ENCODE measurements at places on chromosomes 1 and 21. TPM values are rescaled to one million over a fixed set of nuclear protein-coding genes. Genes with fewer than 3 reads are reported as not detected.
A peak's percentile ranks its signal among the peaks of the same experiment; 100 is the strongest.

DNA sequence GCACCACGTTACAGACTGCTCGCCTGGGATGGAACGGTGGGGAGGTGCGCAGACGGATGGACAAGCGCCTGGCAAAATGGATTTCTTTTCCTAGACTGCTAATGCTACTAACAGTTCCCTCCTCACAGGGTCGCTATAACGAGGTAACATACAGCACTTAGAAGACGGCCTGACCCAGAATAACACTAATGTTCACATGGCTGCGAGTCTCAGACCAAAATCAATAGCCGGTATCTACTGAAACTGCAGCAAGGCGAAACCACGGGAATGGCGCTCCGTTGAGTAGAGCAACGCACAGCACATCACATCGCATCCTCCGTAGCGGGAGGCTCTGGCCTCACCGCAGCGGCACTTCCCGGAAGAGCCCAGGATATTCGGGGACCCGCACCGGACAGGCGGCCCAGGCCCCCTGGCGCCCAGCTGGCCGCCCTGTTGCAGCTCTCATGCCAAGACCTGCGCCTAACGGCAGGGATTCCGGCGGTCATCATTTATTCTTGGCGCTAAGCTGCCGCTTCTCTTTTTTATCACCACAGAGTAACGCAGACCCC, 46.6 kb downstream of the VPS26C start:
- H3K27ac ChIP-seq = peak overlapping the region; percentile 90
- no peak for DNase-seq
- H3K4me1 ChIP-seq = no peaks in the 10 kb centered on the region
- H3K4me3 ChIP-seq = peak overlapping the region; percentile 72
- H3K36me3 ChIP-seq = no peaks in the 10 kb centered on the region

DNA sequence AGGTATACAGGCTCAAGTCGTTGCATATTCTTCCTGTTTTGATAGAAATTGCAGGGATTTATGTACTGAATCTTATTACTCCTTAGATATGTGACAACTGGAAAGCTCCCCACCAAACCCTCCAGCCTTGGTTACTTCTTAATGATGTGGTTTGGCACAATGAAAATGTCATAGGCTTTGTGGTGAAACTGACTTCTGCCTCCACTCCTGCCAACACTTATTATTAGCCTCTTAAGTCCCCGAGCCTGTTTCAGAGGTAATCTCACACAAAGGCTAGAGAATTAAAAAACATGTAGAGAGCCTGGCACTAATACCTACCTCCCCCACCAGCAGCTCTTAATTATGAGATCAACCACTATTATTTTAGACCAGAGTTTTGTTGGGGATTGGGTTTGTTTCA, 4.2 kb downstream of the COX20 start:
- no peak for DNase-seq
- no peaks in the 10 kb centered on the region for H3K36me3 ChIP-seq
- no peaks in the 10 kb centered on the region for H3K27me3 ChIP-seq
- no peak overlapping the region for H3K27ac ChIP-seq
- no peak overlapping the region for H3K4me3 ChIP-seq

DNA sequence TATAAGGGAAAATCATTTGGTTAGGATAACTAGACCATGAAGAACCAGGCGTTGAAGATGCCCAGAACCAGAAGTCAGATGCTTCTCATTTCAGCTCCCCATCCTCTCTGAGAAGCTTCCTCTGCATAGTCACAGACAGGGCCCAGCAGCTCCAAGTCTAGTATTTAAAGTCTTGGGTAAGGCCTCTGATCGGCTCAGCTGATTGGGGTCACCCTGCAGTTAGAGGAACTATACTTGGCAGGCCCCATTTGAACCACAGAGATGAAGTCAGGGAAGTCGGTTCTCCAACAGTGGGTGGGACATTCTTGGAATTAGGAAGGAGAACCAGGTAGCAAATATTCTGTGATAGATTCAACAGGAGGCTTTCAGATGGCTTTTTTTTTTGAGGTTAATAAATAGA, 48.3 kb downstream of the SLC22A15 start:
- no peak overlapping the region for H3K27ac ChIP-seq
- H3K4me1 ChIP-seq = no peaks in the 10 kb centered on the region
- no peaks in the 10 kb centered on the region for H3K36me3 ChIP-seq
- no peak overlapping the region for H3K4me3 ChIP-seq
- no peaks in the 10 kb centered on the region for H3K27me3 ChIP-seq
- DNase-seq = no peak

- H3K27me3 ChIP-seq = no peaks in the 10 kb centered on the region
- no peak overlapping the region for H3K4me3 ChIP-seq
- DNase-seq = no peak
- H3K36me3 ChIP-seq = no peaks in the 10 kb centered on the region
- no peaks in the 10 kb centered on the region for H3K4me1 ChIP-seq
These were observed 46.7 kb downstream of the CLDN14 start for GRCh38 chr21:36433059-36433709.

DNA sequence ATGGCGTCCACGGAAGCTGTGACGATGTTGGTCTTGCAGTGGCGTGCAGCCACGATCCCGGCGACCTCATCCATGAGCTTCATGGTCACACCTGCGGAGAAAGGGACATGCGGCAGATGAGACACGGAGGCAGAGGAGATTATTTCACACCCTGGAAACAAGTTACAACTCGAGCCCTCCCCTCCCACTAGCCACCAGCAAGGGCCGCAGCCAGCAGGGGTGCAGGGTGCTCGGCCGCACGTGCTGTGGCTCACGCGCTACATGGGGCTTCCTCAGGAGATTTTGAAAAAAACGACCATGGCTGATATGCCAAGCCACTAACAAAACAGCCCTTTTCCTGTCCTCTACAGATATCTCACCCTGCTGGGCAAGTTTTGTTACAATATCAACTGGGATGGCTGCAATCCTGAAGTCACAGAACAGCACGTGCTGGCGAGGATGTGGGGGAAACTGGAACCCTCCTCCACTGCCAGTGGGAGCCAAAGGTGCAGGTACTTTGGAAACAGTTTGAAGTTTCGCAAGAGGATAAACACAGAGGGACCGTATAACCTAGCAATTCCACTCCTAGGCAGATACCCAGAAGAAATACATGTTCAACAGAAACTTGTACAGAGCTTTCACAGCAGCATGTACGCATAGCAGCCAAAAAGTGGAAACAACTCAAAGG, 34.1 kb upstream of the GPR153 start:
- H3K4me1 ChIP-seq = no peaks in the 10 kb centered on the region
- no peaks in the 10 kb centered on the region for H3K27me3 ChIP-seq
- no peak overlapping the region for H3K4me3 ChIP-seq
- H3K27ac ChIP-seq = no peak overlapping the region

DNA sequence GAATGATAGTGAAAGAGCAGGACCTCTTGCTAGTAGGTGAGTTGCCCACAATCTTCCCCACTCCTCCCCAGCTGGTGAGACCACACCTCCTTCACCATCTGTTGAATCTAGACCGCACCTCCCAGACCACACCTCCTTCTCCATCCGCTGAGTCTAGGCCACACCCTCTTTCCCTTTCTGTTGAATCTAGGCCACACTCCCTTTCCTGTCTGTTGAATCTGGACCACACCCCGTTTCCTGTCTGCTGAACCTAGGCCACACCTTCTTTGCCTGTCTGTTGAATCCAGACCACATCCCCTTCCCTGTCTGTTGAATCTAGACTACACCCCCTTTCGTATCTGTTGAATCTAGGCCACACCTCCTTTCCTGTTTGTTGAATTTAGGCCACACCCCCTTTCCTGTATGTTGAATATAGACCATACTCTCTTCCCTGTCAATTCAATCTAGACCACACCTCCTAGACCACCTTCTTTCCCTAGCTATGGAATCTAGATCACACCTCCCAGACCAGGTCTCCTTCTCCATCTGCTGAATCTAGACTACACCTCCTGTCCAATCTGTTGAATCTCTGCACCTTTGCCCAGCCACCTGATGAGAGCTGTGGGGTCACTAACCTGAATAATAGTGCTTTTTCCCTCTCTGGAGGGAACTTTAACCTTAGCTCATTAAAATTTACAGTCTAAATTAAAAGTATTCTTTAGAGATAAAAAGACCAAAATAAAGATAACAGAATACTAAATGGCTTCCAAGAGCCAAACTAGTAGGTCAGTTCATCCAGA, 116.3 kb downstream of the DAB1 start:
- no peak overlapping the region for H3K4me3 ChIP-seq
- no peak for DNase-seq
- H3K27ac ChIP-seq = no peak overlapping the region

GRCh38 chr1:69585666-69586065, 17.9 kb downstream of the LRRC7 start:
- no peaks in the 10 kb centered on the region for H3K4me1 ChIP-seq
- no peak overlapping the region for H3K27ac ChIP-seq
- no peaks in the 10 kb centered on the region for H3K27me3 ChIP-seq

GRCh38 chr1:67645495-67646144, 39.4 kb upstream of the GADD45A start:
- peak; percentile 63 for DNase-seq
- no peaks in the 10 kb centered on the region for H3K27me3 ChIP-seq
- peaks cover 13% of the 10 kb centered on the region for H3K4me1 ChIP-seq
- no peaks in the 10 kb centered on the region for H3K36me3 ChIP-seq
- H3K4me3 ChIP-seq = no peak overlapping the region
- H3K27ac ChIP-seq = peak overlapping the region; percentile 72

GRCh38 chr1:16158993-16159831, 3.3 kb upstream of the EPHA2 start:
- H3K4me1 ChIP-seq = no peaks in the 10 kb centered on the region
- no peaks in the 10 kb centered on the region for H3K36me3 ChIP-seq
- DNase-seq = no peak
- H3K4me3 ChIP-seq = no peak overlapping the region
- H3K27ac ChIP-seq = no peak overlapping the region
- H3K27me3 ChIP-seq = no peaks in the 10 kb centered on the region

DNA sequence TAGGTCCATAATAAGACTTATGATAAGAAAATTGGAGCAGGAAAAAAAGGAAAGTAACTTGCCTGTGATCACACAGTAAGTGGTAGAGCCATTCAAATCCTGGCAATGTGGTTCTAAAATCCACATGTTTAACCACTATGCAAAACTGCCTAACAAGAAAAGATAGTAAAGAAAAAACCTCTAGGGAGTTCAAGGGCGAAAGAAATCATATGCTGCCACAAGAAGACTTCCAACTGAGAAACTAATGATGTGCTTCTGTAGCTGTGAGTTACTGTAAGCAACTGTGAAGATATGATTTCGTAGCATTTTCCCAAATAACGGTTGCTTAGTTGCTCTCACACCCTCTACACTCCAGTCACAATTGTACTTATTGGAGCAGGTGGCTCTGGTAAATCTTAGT, 20.9 kb upstream of the LYPLAL1 start:
- H3K4me3 ChIP-seq = no peak overlapping the region
- no peaks in the 10 kb centered on the region for H3K4me1 ChIP-seq
- H3K27ac ChIP-seq = no peak overlapping the region
- no peaks in the 10 kb centered on the region for H3K27me3 ChIP-seq
- no peaks in the 10 kb centered on the region for H3K36me3 ChIP-seq

DNA sequence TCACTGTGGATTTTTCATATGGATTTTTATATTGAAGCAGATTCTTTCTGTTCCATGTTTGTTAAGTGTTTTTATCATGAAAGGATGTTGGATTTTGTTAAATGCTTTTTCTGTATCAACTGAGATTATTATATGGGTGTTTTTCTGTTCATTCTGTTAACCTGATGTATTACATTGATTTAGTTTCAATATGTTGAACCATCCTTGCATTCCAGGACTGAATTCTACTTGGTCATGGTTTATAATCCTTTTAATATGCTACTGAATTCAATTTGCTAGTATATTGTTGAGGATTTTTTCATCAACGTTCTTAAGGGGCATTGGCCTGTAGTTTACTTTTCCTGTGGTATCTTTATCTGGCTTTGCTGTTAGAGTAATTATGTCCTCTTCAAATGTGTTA, 55.8 kb downstream of the CCDC30 start:
- H3K27me3 ChIP-seq = no peaks in the 10 kb centered on the region
- H3K36me3 ChIP-seq = peaks cover 3% of the 10 kb centered on the region
- DNase-seq = no peak
- no peaks in the 10 kb centered on the region for H3K4me1 ChIP-seq

GRCh38 chr1:63152572-63152971, 169.8 kb upstream of the FOXD3 start:
- DNase-seq = no peak
- no peak overlapping the region for H3K27ac ChIP-seq
- H3K27me3 ChIP-seq = no peaks in the 10 kb centered on the region
- no peaks in the 10 kb centered on the region for H3K36me3 ChIP-seq
- no peaks in the 10 kb centered on the region for H3K4me1 ChIP-seq

- no peak overlapping the region for H3K27ac ChIP-seq
- no peak overlapping the region for H3K4me3 ChIP-seq
- peak; percentile 6 for DNase-seq
- H3K27me3 ChIP-seq = no peaks in the 10 kb centered on the region
- no peaks in the 10 kb centered on the region for H3K36me3 ChIP-seq
These were observed 6.5 kb downstream of the C1orf35 start for GRCh38 chr1:228096416-228097332.

- DNase-seq = no peak
- H3K27ac ChIP-seq = no peak overlapping the region
- H3K36me3 ChIP-seq = no peaks in the 10 kb centered on the region
- H3K4me1 ChIP-seq = no peaks in the 10 kb centered on the region
These were observed 7.9 kb downstream of the ACOT7 start for GRCh38 chr1:6385488-6386191.

- no peak within 1 kb of the TSS for H3K27ac ChIP-seq
- H3K4me1 ChIP-seq = peaks cover 8% of the 10 kb centered on the region
- no peaks in the 10 kb centered on the region for H3K36me3 ChIP-seq
These were observed at the start of gene CHRNB2 for GRCh38 chr1:154567386-154568156. Gene CHRNB2, plus strand, starts transcription at chr1:154567778. Its CDS starts 267 bp downstream, at chr1:154568045.

The CHD5 gene
- 0.69 TPM for total RNA-seq

The NPR1 gene
- 34.1 TPM for total RNA-seq

The DAB1 gene
- 0.26 TPM for total RNA-seq

The AADACL4 gene
- not detected for total RNA-seq

The C1orf226 gene
- total RNA-seq = 4.6 TPM

The OR10Z1 gene
- not detected for total RNA-seq

The S100A8 gene
- not detected for total RNA-seq

Data from uterus (tissue), 4 donors.